NCI-H1417 (cell line): ENCODE measurements at places on chromosomes 6 and 20.

DNA sequence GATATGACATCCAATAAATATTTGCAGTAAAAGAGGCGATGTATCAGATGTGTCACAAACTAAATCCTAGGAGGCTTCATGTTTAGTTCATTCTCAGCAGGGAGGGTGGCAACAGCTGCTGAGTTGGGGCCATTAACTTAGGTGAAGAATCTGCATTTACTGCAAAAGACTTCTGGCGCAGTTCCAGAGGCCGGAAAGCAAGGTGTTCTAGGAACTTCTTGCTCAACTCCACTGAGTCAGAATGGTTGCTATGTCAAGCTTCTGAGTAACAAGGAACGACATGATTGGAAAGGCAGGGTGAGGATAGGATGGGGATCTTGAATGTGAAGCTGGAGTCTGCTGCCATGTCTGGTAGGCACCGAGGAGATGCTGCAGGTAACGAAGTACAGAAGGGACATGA is 11.7 kb downstream of the ADNP start:
- DNase-seq: no peak

- DNase-seq: no peak
These were observed 404.6 kb downstream of the BTBD9 start for GRCh38 chr6:38234934-38235682.

- DNase-seq: no peak
These were observed 101.7 kb downstream of the F13A1 start for GRCh38 chr6:6218759-6219085.

DNA sequence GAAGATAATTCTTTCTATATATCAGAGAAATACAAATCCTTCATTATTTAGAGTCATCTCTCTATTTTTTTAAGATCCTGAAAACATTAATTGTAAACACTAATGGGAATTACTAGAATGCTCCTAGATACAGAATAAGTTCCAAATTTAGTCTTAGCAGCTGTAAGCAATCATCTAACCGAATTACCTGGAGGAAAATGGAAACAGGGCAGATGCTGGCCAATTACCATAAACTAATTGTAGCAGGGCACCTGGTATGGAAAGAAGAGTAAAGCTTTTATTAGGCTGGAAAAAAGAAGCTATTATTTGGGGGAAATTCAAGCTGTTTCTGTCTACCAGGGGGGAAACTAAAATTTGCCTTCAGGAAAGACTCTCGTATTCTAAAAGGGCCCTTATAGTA is 257.5 kb downstream of the MMUT start:
- DNase-seq: no peak

DNA sequence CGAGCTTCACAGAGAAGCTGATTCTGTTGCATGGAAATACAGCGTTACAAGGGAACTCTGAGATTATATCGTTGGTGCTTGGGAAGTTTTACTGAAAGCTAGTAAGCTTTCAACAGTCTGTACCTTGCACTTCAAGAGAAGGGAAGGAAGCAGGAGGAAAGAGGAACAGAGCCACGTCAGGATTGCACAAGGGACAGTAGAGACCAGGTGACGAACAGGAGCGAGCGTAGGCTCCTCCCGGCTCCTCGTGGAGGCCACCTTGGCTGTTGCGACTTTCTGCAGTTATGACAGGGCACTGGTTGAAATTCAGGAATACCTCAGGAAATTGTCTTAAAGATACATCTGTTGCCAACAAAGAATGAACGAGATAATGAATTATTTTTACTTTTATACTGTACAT is 18.8 kb downstream of the RTF2 start:
- no peak for DNase-seq

- DNase-seq: no peak
These were observed 175.4 kb downstream of the ERMARD start for GRCh38 chr6:169926617-169927417.

- no peak for DNase-seq
These were observed 112.9 kb downstream of the TRERF1 start for GRCh38 chr6:42338744-42339222.

GRCh38 chr20:17613328-17614175 is 43.7 kb downstream of the DSTN start:
- DNase-seq: no peak

GRCh38 chr20:62316331-62317166 is 13.8 kb downstream of the ADRM1 start:
- no peak for DNase-seq

GRCh38 chr6:88376768-88377387 is 210.7 kb upstream of the CNR1 start:
- no peak for DNase-seq

DNA sequence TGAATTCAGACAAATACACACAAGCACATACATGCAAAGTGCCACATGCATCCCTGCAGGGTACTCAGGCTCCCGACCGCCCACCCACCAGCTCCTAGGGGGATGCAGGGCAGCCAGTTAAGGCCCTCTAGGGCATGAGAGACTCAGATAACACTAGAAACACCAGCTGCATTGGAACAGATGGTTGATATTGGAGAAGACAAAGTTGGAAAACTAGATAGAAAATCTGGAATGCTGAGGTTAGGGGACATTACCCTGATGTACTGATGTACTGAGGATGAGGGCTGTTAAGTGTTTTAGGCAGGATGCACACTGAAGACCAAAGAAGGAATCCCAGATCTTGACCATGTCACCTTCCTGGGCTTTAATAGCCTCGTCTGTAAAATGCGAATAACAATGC is 134.6 kb upstream of the ECI2 start:
- DNase-seq: no peak
